ENCODE measurements at places on chromosomes 5 and 9.

DNA sequence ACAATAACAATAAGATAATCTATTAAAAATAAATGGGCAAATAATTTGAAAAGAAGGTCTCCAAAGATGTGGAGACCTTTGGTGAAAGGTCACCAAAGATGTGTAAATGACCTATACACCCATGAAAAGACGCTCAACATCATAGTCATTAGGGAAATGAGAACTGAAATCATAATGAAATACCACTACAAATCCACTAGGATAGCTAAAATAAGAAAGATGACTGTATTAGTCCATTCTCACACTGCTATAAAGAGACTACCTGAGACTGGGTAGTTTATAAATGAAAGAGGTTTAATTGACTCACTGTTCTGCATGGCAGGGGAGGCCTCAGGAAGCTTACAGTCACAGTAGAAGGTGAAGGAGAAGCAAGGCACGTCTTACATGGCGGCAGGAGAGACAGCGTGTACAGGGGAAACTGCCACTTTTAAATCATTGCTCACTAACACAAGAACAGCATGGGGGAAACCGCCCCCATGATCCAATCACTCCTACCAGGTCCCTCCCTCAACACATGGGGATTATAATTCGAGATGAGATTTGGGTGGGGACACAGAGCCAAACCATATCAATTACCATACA lies 339.6 kb downstream of the ENC1 start:
- no peak overlapping the region for H3K4me3 ChIP-seq
- no peaks in the 10 kb centered on the region for H3K4me1 ChIP-seq
- no peak overlapping the region for H3K27ac ChIP-seq
- peaks cover 3% of the 10 kb centered on the region for H3K27me3 ChIP-seq
- DNase-seq = no peak

GRCh38 chr9:97359147-97359546 lies 51.7 kb downstream of the CCDC180 start:
- H3K27ac ChIP-seq = no peak overlapping the region
- H3K36me3 ChIP-seq = no peaks in the 10 kb centered on the region
- no peaks in the 10 kb centered on the region for H3K4me1 ChIP-seq
- no peaks in the 10 kb centered on the region for H3K27me3 ChIP-seq
- no peak for DNase-seq

- H3K4me1 ChIP-seq = no peaks in the 10 kb centered on the region
- no peak for DNase-seq
- no peaks in the 10 kb centered on the region for H3K27me3 ChIP-seq
- no peaks in the 10 kb centered on the region for H3K36me3 ChIP-seq
- H3K4me3 ChIP-seq = no peak overlapping the region
Measured at GRCh38 chr9:105087910-105088898, 156.2 kb upstream of the SLC44A1 start.

GRCh38 chr5:108531367-108532128 lies 149.7 kb upstream of the FBXL17 start:
- DNase-seq = no peak
- no peaks in the 10 kb centered on the region for H3K27me3 ChIP-seq
- no peak overlapping the region for H3K4me3 ChIP-seq
- H3K27ac ChIP-seq = no peak overlapping the region
- H3K36me3 ChIP-seq = no peaks in the 10 kb centered on the region
- no peaks in the 10 kb centered on the region for H3K4me1 ChIP-seq

- H3K27me3 ChIP-seq = no peaks in the 10 kb centered on the region
- no peak for DNase-seq
- no peaks in the 10 kb centered on the region for H3K4me1 ChIP-seq
- no peak overlapping the region for H3K4me3 ChIP-seq
- H3K27ac ChIP-seq = no peak overlapping the region
- H3K36me3 ChIP-seq = no peaks in the 10 kb centered on the region
Measured at GRCh38 chr5:34053133-34053532, 10.1 kb upstream of the C1QTNF3 start.

GRCh38 chr9:128286440-128286839 lies 10.4 kb downstream of the SWI5 start:
- H3K27ac ChIP-seq = no peak overlapping the region
- H3K4me3 ChIP-seq = no peak overlapping the region
- DNase-seq = no peak
- peaks cover 20% of the 10 kb centered on the region for H3K36me3 ChIP-seq
- no peaks in the 10 kb centered on the region for H3K4me1 ChIP-seq

DNA sequence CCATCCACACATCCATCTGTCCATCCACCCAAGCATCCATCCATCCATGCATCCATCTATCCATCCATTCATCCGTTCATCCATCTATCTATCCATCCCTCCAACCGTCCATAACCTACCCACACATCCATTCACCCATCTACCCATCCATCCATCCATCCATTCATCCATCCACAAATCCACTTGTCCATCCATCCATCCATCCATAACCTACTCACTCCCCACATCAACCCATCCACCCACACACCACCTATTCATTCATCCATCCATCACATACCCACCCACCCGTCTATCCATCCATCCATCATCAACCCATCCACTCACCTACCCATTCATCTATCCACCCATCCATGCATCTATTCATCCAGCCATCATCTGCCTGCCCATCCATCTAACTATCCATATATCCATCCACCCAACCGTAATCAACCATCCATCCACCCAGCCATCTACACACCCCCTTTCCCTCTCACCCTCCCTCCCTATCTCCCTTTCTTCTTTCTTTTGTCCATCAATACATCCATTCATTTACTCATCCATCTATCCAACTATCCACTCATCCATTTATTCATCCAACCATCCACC lies 43.6 kb upstream of the CLPTM1L start:
- DNase-seq = no peak
- no peaks in the 10 kb centered on the region for H3K27me3 ChIP-seq
- no peaks in the 10 kb centered on the region for H3K36me3 ChIP-seq
- no peak overlapping the region for H3K27ac ChIP-seq
- H3K4me1 ChIP-seq = peaks cover 20% of the 10 kb centered on the region

DNA sequence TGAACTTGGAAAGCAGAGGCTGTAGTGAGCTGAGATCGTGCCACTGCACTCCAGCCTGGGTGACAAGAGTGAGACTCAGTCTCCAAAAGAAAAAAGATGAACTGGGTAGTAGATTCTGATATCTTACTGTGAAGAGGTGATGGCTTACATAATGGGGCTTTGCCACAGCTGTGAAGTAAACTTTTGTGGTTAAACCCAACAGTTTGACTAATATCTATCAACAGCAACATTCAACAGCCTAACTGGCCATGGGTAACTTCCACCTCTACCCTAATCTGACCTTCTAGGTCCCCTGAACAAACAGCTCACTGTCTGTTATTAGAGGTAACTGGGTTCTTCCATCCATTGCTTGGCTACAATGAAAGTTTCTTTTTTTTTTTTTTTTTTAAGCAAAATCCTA lies 52.1 kb downstream of the TLE1 start:
- no peak for DNase-seq
- H3K36me3 ChIP-seq = no peaks in the 10 kb centered on the region
- no peak overlapping the region for H3K27ac ChIP-seq

DNA sequence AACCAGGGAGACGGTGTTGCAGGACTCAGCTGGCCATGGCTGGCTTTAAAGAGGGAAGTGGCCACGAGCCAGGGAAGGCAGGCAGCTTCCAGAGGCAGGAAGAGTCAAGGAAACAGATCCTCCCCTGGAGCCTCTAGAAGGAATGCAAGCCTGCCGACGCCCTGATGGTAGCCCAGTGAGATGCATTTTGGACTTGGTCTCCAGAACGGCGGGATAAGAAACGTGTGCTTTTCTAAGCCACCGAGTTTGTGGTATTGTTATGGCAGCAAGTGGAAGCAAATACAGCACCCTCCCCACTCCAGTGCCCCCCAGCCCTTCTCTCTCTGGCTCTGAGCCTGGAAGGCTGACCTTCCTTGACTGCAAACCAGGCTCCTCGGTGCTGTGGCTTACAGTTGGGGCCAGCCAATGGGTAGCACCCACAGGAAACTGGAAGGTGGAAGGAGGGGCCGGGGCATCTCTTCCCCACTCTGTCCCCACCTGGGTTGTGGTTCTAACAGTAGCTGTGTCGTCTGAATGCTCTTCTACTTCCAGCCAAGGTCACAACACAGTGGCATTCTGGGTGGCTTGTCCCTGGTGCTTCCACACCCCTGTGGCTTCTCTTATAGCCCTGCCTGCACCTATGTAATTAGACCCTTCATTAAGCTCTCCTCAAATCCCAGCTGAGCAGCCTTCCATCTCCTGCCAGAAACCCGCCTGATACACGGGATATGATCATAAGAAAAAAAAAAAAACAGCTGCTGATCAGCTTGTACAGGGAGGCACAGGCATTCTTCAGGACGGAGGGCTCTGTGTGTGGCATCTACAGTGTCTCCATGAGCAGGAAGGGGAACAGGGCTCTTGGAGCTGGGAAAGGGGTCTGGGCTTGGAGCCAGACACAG lies 29.9 kb upstream of the UNC5A start:
- no peak overlapping the region for H3K27ac ChIP-seq
- no peaks in the 10 kb centered on the region for H3K36me3 ChIP-seq
- H3K4me3 ChIP-seq = no peak overlapping the region
- DNase-seq = no peak
- H3K4me1 ChIP-seq = no peaks in the 10 kb centered on the region
- no peaks in the 10 kb centered on the region for H3K27me3 ChIP-seq

- H3K4me3 ChIP-seq = no peak overlapping the region
- H3K36me3 ChIP-seq = no peaks in the 10 kb centered on the region
- no peak for DNase-seq
- H3K27me3 ChIP-seq = peaks cover 50% of the 10 kb centered on the region
Measured at GRCh38 chr5:1880377-1881025, 2.2 kb downstream of the IRX4 start.

DNA sequence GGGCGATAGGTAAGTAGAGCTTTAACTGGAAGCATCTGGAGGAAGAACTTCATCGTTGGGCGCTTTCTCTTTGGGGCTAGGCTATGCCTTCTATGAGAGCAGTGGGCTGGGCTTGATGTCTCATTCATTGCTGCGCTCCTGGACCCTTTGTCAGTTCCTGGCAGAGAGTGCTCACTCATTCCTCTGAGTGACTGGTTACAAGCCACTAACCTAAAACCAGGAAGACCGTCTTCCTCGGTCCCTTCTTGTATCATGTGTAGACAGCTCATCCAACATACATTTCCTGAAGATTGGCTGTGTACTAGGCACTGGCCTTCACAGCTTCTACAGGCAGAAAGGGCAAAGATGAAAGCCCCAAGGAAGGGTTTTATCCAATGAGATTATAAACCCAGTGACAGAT lies 6.4 kb downstream of the SWI5 start:
- no peaks in the 10 kb centered on the region for H3K27me3 ChIP-seq
- no peak for DNase-seq
- no peak overlapping the region for H3K27ac ChIP-seq
- H3K36me3 ChIP-seq = peaks cover 15% of the 10 kb centered on the region
- no peaks in the 10 kb centered on the region for H3K4me1 ChIP-seq

DNA sequence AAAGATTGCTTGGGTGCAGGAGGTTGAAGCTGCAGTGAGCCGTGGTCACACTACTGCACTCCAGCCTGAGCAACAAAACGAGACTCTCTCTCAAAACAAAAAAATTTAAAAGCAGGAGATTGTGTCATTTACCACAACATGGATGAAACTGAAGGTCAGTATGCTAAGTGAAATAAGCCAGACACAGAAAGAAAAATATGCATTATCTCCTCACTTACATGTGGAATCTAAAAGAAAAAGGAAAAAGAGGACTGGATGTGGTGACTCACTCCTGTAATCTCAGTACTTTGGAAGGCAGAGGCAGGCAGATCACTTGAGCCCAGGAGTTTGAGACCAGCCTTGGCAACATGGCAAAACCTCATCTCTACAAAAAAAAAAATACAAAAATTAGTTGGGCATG lies 146.8 kb upstream of the DAPK1 start:
- no peaks in the 10 kb centered on the region for H3K36me3 ChIP-seq
- no peak overlapping the region for H3K4me3 ChIP-seq
- no peak for DNase-seq

GRCh38 chr9:95044731-95045508 lies 272.6 kb downstream of the FANCC start:
- no peak for DNase-seq
- peaks cover 2% of the 10 kb centered on the region for H3K27me3 ChIP-seq
- no peak overlapping the region for H3K27ac ChIP-seq
- peaks cover 9% of the 10 kb centered on the region for H3K4me1 ChIP-seq

- no peak overlapping the region for H3K27ac ChIP-seq
- H3K27me3 ChIP-seq = no peaks in the 10 kb centered on the region
- no peak for DNase-seq
Measured at GRCh38 chr9:34746526-34746925, 36.6 kb upstream of the CCL21 start.

- no peaks in the 10 kb centered on the region for H3K4me1 ChIP-seq
- H3K27ac ChIP-seq = no peak overlapping the region
- no peaks in the 10 kb centered on the region for H3K36me3 ChIP-seq
- DNase-seq = no peak
Measured at GRCh38 chr9:91060520-91061343, 259.1 kb downstream of the SYK start.

DNA sequence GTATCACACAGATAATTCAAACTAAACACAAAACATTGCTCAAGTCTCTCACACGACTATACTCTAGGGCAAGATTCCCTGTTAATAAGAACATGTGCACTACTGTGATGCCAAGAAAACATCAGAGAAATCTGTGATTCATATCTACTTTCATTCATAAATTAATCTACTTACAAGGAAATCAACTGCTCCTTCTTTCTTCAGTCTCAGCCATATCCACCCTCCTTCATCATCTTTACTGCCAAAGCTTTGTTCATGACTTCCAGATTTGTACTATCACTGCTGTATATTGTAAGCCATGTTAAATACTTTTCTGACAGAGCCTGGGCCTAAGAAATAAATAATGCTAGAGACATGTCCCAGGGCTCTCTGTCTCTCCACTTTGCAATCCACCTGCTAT lies 35.1 kb downstream of the CTNNAL1 start:
- H3K27me3 ChIP-seq = no peaks in the 10 kb centered on the region
- no peak for DNase-seq
- no peak overlapping the region for H3K4me3 ChIP-seq
- H3K4me1 ChIP-seq = no peaks in the 10 kb centered on the region

DNA sequence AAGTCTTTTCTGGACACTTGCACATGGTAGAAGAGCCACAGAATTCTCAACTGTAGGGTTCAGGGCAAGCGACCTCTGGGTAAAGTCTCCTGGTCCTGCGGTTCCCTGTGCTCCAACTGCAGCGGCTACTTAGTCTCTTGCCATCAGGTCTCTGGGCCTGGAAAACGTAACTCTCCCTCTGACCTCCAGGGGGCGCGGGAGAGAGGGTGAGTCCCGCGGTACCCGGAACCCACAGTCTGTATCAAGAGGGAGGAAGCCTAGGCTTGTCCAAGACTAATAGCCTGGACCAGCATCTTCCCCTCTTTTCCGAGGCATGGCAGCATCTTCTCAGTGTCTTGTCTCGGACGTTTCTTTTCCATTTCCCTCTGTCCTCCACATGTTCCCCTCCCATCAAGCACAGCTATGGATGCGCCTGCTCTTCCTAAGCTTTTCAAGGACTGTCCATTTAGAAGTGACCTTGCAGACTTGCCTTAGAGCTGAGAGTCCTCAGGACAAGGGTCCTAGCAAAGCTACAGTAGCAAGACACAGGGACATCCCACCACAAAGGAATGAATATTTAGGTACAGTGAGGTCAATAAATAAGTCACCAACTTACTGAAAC lies 59.3 kb downstream of the FSTL4 start:
- no peak overlapping the region for H3K4me3 ChIP-seq
- H3K4me1 ChIP-seq = no peaks in the 10 kb centered on the region
- no peak overlapping the region for H3K27ac ChIP-seq
- H3K27me3 ChIP-seq = no peaks in the 10 kb centered on the region
- no peak for DNase-seq

- no peak for DNase-seq
- H3K27ac ChIP-seq = no peak overlapping the region
- H3K27me3 ChIP-seq = no peaks in the 10 kb centered on the region
- no peak overlapping the region for H3K4me3 ChIP-seq
- H3K4me1 ChIP-seq = no peaks in the 10 kb centered on the region
- H3K36me3 ChIP-seq = no peaks in the 10 kb centered on the region
Measured at GRCh38 chr5:107359033-107359915, 311.5 kb downstream of the EFNA5 start.
